ENCODE measurements at places on chromosomes 1 and 21. TPM values are rescaled to one million over a fixed set of nuclear protein-coding genes. Genes with fewer than 3 reads are reported as not detected.

GRCh38 chr1:156176610-156177210, 17.2 kb upstream of the SLC25A44 start:
- DNase-seq = no peak

DNA sequence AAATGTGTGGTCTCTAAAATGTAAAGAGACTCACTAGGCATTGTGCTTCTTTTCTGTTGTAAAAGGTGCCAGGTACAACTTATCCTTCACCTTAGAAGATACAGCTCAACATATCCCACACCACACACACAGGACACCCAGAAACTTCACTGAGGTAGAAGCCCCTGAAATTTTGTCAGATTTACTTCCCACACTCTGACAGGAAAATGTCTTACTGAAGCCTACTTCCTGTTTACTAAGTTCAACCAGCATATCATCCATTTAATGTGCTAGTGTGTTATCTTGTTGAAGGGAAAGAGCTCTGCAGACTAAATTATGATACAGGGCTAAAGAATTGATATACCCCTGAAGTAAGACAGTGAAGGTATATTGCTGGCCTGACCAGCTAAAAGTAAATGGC, 39.9 kb upstream of the INSL5 start:
- DNase-seq = no peak

- no peak for DNase-seq
Measured at GRCh38 chr1:229108598-229109201, 162.2 kb upstream of the RAB4A start.

DNA sequence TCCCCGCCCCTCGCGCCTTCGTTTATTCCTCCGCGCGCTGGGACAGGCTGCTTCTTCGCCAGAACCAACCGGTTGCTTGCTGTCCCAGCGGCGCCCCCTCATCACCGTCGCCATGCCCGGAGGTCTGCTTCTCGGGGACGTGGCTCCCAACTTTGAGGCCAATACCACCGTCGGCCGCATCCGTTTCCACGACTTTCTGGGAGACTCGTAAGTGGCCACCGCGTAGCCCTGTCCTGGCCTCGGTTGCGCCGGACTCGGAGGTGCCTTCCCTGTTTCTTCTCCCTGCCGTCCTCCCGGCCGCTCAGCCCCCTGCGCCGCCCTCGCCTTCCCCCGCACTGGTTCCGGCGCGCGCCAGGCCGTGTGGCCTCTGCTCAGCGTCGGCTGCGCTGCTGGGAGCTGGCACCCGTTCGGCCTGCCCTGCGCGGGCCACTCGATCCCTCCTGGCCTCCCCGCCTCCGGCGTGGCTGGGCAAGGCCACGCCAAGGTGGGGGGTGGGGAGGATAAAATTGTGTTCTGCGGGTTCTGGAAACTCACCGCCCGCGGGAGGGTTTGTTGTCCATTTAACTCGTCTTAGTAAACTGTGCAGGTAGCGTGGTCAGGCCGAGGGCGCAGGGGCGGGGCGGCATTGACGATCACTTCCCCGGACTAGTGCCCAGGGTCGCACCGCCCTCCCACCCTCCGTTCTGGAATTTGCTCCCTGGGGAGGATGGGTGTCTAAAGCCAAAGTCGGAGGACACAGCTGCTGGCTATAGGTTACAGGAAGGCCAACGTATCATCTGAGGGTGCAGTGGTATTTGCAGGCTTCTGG, at the start of gene PRDX6:
Gene PRDX6, plus strand, starts transcription at position 50 of the 808 bp plus-strand sequence. Its CDS starts 63 bp downstream, at position 113.
- DNase-seq = peak; percentile 57

DNA sequence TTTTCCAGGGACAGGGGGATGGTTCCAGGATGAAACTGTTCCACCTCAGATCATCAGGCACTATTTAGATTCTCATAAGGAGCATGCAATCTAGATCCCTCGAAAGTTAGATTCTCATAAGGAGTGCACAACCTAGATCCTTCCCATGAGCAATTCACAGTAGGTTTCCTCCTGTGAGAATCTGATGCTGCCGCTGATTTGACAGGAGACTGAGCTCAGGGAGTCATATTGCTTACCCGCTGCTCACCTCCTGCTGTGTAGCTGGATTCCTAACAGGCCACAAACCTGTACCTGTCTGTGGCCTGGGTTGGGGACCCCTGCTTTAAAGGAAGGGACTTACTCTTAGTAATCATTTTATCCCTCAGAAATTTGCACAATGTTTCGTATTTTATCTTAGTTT, 9.3 kb downstream of the CTH start:
- no peak for DNase-seq

- DNase-seq = peak; percentile 50
Measured at GRCh38 chr1:10399444-10399941, 629 bp downstream of the PGD start.

GRCh38 chr1:40041466-40041838, 923 bp downstream of the CAP1 start:
- no peak for DNase-seq

Gene PLEKHG5
- 8.2 TPM for total RNA-seq

Gene ATAD3B
- 73.1 TPM for total RNA-seq

Data from G401 (cell line).